A549 treated with ZK216348 at 1 μM for 4 hours (cell line): ENCODE measurements at places on chromosomes 3 and 15. TPM values are rescaled to one million over a fixed set of nuclear protein-coding genes. Genes with fewer than 3 reads are reported as not detected.

Gene GRM2
- total RNA-seq: 0.07 to 0.24 TPM (median 0.08 TPM) in 3 of 5 replicates, not detected in the others

Gene ARMC8
- 30.7 to 42.1 TPM (median 34.5 TPM) in 5 replicates for total RNA-seq

Gene TNFAIP8L3
- total RNA-seq: 13.1 to 22.4 TPM (median 16.4 TPM) in 5 replicates

Gene GALNT15
- total RNA-seq: 0.04 to 0.21 TPM (median 0.19 TPM) in 3 of 5 replicates, not detected in the others

Gene CCRL2
- 0.14 to 0.42 TPM (median 0.16 TPM) in 3 of 5 replicates, not detected in the others for total RNA-seq

Gene POLQ
- 6.3 to 7.9 TPM (median 7.2 TPM) in 5 replicates for total RNA-seq

Gene SPINT1
- 0.66 to 1.5 TPM (median 1.1 TPM) in 5 replicates for total RNA-seq

Gene ANKUB1
- total RNA-seq: not detected in 5 replicates

Gene FOXB1
- not detected in 5 replicates for total RNA-seq

Gene SEMA3F
- 8.6 to 16.4 TPM (median 14.0 TPM) in 5 replicates for total RNA-seq

Gene CHL1
- not detected in 5 replicates for total RNA-seq

Gene ROBO2
- total RNA-seq: not detected in 5 replicates

Gene ZNF654
- 2.7 to 4.4 TPM (median 3.7 TPM) in 5 replicates for total RNA-seq

Gene FBLN2
- total RNA-seq: 1.5 to 3.1 TPM (median 2.2 TPM) in 5 replicates

Gene DNAJA4
- total RNA-seq: 0.05 TPM in 1 of 5 replicates, not detected in the others

Gene SLCO3A1
- total RNA-seq: 14.5 to 30.6 TPM (median 26.9 TPM) in 5 replicates

Gene ABI3BP
- 0.98 to 1.8 TPM (median 1.6 TPM) in 5 replicates for total RNA-seq

Gene LRIG1
- 3.0 to 4.1 TPM (median 3.8 TPM) in 5 replicates for total RNA-seq

Gene LDHAL6B
- not detected in 5 replicates for total RNA-seq

Gene WDR49
- not detected in 5 replicates for total RNA-seq

Gene GUCA1C
- not detected in 5 replicates for total RNA-seq

Gene DCBLD2
- total RNA-seq: 163 to 301 TPM (median 279 TPM) in 5 replicates

Gene RLBP1
- not detected in 5 replicates for total RNA-seq

Gene IQCF5
- total RNA-seq: not detected in 5 replicates
